NCI-H446 treated with DMSO at 0.1 percent for 48 hours (cell line): ENCODE measurements at places on chromosomes 16 and 17.

DNA sequence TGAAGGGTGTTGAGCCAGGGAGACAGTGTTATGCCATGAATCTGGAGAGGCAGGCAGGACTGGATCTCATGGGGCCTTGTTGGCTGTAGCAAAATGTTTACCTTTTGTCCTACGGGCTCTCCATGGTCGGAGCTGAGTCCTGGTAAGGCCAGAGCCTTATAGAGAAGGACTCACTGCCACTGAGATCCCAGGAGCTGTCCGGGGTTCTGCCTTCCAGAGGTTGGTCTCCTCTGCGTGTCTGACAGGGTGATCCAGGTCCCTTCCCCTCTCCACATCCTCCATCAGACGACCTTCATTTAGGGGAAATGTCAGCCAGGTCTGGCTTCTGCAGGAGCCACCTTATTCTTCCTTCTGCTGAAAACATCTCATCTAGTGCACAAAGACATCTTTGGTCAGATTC, 285.2 kb upstream of the N4BP1 start:
- no peak for DNase-seq

DNA sequence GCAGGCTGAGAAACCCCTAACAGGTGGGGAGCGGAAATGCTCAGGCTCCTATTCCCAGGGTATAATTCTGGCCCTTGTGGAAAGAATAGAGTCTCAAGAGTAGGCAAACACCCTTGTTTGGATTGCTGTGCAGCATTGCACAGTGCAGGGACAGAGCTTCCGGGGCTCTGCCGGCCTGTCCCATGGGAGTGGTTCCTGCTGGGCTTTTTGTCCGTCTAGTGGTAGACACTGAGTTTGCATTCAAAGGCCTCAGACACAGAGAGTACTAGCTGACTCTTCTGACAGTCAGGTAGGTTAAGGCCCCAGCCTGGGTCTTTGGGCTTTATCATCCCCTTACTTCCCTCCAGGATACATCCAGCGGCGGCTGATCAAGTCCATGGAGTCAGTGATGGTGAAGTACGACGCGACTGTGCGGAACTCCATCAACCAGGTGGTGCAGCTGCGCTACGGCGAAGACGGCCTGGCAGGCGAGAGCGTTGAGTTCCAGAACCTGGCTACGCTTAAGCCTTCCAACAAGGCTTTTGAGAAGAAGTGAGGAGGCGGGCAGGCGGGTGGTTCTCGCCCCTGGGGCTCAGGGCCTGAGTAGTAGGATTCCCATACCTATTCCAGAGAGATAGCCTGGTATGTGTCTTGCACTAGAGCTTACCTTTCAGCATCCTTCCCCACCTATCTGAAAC, 18.1 kb downstream of the POLR2A start:
- DNase-seq, result no peak

GRCh38 chr16:30980434-30980833, 4.6 kb upstream of the HSD3B7 start:
- DNase-seq, result no peak

- no peak for DNase-seq
Observed at GRCh38 chr16:30342751-30343490, 12.2 kb downstream of the CD2BP2 start.

- no peak for DNase-seq
Observed at GRCh38 chr17:42667088-42667951, 8.2 kb downstream of the TUBG2 start.

DNA sequence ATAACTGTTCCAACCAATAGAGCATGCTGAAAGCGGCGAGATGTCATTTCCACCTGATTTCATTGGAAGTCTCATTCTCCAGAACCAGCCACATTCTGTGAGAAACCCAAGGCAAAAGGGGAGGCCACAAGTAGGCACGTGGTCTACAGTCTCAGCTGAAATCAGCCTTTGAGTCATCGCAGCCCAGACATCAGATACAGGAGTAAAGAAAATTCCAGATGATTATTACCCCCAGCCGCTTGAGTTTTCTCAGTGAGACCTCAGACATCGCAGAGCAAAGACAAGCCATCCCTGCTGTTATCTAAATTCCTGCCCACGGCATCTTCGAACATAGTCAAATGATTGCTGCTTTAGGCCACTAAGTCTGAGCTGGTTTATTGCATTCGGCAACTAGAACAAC, 23.1 kb downstream of the STAT3 start:
- DNase-seq, result no peak

DNA sequence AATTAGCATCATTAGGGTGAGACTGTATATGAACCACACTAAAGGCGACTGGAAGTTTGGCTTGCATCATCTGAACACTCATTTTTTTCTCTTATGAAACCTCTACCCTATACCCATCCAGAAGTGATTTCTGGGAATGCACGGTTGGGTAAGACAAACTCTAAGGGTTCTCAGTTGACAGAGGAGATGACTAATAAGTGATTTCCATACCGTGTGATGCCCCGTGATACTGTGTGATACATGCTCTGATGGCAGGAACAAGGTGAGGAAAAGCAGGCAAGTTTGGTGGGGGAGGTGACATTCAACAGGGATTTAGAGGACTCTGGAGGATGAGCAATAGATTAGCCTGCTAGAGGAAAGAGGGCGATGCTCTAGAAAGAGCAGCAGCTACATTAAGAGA, 156.4 kb upstream of the CCL2 start:
- DNase-seq, result no peak

GRCh38 chr17:39934324-39934723, 6.8 kb downstream of the LRRC3C start:
- no peak for DNase-seq
